ENCODE measurements at places on chromosomes 4 and X. TPM values are rescaled to one million over a fixed set of nuclear protein-coding genes. Genes with fewer than 3 reads are reported as not detected.

DNA sequence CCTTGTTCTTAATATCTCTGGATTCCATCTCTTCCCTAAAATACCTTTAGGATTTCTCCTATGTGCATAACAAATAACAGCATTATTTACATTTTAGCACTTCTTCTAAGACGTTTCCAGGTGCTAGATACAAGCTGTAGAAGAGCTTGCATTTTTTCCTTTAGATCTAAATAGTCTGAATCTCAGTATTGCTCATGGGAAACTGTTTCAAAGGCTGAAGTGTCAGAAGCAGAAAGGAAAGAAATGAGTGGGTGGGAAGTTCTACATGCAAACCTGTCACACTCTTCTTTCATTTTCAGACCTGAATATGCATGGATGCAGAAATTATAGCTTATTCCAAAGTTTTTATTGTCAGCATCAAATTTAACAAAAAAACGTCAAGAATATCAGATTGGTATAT lies 41.8 kb downstream of the FGF13 start:
- no peak overlapping the region for H3K4me3 ChIP-seq
- no peak overlapping the region for H3K27ac ChIP-seq
- no peaks in the 10 kb centered on the region for H3K27me3 ChIP-seq

- H3K36me3 ChIP-seq: no peaks in the 10 kb centered on the region
- no peak overlapping the region for H3K4me3 ChIP-seq
- peak; percentile 20 for DNase-seq
- no peaks in the 10 kb centered on the region for H3K27me3 ChIP-seq
- no peaks in the 10 kb centered on the region for H3K4me1 ChIP-seq
Observed at GRCh38 chr4:56731857-56732256, 50.8 kb upstream of the HOPX start.

DNA sequence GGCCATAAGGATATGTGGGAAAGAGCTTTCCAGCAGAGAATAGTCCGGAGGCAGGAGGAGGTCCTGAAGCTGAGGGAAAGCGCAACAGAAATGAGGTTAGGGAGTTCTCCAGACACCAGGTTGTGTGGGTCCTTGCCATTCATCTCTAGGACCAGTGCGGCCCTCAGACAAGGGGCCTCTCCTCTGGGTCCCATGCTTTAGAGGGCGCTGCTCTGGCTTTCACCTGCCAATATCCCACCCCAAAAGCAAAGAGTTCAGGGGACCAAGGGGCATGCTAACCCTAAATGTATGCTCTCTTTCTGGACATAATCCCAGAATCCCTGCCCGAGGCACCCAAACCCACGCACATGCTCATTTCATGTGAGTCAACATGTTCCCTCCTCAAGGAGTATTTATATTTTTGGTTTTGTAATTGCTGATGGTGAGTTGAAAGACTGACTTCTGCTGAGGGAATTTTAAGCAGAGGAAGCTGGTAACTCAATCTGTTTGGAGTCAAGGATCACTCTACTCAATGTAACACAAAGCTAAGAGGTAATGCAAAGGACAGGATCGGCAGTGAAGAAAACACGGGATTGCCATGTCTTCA lies 14.8 kb downstream of the RPL34 start:
- no peaks in the 10 kb centered on the region for H3K4me1 ChIP-seq
- no peaks in the 10 kb centered on the region for H3K27me3 ChIP-seq
- H3K27ac ChIP-seq: peak overlapping the region; percentile 23
- H3K4me3 ChIP-seq: no peak overlapping the region
- DNase-seq: no peak

ZDHHC15 gene
- 0.16 TPM for total RNA-seq

Data from CD4-positive, alpha-beta T cell (primary cell).